ENCODE measurements at places on chromosomes 7 and 10.

GRCh38 chr7:133561396-133561795, 308.5 kb downstream of the EXOC4 start:
- DNase-seq, result no peak

DNA sequence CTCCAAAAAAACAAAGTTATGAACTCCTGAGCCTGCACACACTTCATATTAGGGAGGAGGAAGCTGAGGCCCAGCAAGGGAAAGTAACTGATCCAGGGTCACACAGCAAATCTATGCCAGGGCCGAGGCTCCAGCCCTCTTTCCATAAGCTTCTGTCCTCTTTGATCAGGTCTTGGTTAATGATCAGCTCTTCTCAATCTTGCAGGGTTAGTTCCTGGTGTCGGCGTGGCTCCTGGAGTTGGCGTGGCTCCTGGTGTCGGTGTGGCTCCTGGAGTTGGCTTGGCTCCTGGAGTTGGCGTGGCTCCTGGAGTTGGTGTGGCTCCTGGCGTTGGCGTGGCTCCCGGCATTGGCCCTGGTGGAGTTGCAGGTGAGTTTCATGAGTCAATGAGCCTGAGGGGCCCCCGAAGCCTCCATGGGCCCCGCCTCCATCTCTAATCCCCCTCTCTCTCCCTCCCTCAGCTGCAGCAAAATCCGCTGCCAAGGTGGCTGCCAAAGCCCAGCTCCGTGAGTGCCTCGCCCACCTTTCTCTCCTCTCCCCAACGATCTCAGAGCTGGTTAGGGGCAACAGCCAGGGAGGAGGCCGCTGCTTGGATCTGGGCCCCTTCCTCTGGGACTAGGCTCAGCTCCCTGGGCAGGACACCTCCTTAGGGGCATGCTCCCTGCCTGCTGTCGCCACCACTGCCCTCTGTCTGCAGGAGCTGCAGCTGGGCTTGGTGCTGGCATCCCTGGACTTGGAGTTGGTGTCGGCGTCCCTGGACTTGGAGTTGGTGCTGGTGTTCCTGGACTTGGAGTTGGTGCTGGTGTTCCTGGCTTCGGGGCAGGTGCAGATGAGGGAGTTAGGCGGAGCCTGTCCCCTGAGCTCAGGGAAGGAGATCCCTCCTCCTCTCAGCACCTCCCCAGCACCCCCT, 23.7 kb upstream of the LIMK1 start:
- DNase-seq, result no peak

GRCh38 chr7:115526278-115526677, 504.3 kb downstream of the TFEC start:
- DNase-seq, result no peak

DNA sequence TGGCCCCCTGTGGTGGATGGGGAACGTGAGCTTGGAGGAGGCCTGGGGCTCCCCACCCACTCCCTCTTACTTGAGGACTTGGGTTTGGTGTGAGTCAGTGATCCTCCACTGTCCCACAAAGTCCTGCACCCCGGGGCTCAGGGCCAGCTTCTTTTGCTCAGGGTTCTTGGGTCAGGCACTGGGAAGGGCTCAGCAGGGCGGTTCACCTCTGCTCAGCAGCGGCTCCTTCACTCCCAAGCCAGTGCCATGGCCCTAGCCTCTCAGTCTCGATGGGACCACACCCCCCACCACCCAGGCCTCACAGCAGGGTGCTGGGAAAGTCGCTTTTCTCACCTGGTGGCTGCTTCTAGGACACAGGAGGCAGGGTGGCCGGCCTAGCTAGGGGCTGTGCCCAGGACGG, 59.1 kb downstream of the ELFN1 start:
- no peak for DNase-seq

- DNase-seq, result no peak
Measured at GRCh38 chr10:26310361-26310760, 93.8 kb downstream of the GAD2 start.

- no peak for DNase-seq
Measured at GRCh38 chr10:99854860-99855259, 72.4 kb downstream of the ABCC2 start.

GRCh38 chr10:93126483-93127052, 52.9 kb downstream of the CYP26A1 start:
- DNase-seq, result no peak

- no peak for DNase-seq
Measured at GRCh38 chr10:14601872-14602725, 172.6 kb downstream of the FAM107B start.

- no peak for DNase-seq
Measured at GRCh38 chr7:36192053-36192824, 39.2 kb downstream of the EEPD1 start.

DNA sequence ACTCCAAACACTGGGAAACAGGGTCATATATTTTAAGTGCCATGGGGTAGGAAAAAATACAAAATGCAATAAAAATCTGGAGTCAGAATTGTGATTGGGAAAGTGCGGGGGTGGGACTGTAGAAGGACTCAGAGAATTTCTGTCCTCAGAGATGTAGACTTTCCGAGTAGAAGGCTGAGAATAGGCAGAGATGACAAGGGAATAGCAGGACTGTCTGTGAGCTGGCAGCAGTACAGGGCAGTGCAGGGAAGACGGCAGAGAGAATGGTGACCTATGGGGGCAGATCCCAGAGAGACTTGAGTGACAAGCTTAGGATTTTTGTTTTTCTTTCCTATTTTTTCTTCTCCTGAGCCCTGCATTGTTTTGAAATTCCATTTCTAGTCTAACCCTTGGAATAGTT, 127.6 kb downstream of the SLC16A9 start:
- no peak for DNase-seq

DNA sequence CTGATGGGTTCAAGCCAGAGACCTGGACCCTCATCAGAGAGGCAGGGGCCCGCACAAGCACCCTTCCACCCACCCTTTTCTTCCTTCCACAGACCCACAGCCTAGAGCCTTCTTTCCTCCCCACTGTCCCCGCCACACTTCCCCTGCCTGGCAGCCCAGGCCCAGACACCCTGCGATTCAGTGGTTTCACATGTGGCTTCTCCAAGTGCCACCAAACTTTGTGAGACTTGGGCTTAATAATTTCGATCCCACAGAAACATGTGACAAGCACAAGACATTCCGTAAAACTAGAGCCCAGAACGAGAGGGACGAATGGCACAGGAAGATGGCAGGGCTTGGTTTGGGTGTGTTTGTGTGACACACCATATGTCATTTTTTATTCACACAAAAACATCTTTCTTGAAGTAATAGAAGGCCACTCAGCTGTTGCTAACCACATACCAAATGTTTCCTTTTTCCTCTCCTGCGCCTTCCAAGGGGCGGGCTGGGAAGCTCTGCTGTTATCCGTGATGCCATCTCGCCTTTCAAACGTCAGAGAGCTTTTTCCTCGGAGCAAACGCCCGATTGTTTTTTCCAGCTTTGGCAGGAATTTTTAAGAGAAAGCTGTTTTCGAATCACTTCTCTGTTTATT, 162.9 kb downstream of the GRK5 start:
- no peak for DNase-seq

- DNase-seq, result no peak
Measured at GRCh38 chr10:65846541-65846940, 1079.3 kb upstream of the LRRTM3 start.

DNA sequence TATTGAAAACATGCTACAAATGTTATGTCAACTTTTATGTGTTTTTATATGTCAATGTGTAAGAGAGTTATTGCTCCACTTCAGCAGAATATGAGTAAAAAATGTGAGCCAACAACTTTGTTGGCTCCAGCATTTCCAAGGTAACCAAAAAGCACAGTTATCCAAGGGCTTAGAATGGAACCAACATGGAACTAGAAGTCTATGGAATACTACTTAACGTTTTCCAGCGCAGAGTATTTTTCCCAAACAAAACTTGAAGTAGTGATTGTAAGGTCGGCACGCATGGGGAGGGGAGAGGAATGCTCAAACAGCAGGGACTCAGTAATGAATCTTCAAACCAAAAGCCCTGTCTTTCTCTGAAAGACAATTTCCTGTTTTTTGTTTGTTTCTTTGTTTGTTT, 45.0 kb upstream of the TSPAN13 start:
- DNase-seq, result no peak

- DNase-seq, result no peak
Measured at GRCh38 chr10:54319341-54319740, 481.7 kb downstream of the PCDH15 start.

- DNase-seq, result no peak
Measured at GRCh38 chr7:158582089-158582456, 5.5 kb downstream of the PTPRN2 start.

DNA sequence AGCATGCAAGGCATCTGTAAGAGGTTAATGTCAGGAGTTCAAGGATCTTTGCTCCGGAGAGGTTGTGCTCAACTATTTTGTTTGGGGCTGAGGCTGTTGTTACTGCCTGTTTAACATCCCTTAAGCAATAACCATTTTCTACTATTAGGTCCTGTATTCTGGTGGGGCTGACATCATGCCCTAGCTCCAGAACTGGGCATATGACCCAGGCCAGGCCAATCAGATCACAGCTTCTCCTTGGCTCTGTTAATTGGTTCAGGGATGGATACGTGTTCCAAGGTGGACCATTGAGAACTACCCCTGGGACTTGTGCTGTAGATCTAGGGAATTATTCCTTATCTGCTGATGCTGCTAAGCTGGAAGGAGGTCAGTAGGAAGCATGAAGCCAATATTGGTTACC, 67.0 kb downstream of the SYPL1 start:
- DNase-seq, result no peak

All from NCI-H524 treated with DMSO at 0.1 percent for 48 hours (cell line).